ENCODE measurements at places on chromosomes 5 and 9. TPM values are rescaled to one million over a fixed set of nuclear protein-coding genes. Genes with fewer than 3 reads are reported as not detected.

The WWC1 gene
- 95.2 TPM for total RNA-seq

The OR1Q1 gene
- total RNA-seq: not detected

DNA sequence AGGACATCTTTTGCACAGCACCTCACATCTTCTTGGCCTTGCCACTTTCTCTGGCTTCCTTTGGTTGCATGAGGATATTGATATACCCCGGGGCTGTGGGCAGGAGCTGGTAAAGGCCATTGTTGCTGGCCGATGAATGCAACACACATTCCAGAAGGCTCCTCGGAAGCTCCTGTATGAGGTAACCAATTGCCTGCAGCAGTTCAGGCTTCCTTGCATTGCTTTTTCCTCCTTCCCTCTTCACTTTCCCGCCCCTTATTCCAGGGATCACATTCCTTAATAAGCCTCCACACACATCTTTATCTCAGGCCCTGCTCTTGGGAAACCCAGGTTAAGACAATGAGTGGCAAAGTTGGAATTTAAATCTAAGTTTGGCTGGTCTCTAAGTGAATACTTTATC, 505.4 kb upstream of the CLINT1 start:
- no peak for DNase-seq

The TMEM171 gene
- total RNA-seq: 2.4 TPM

GRCh38 chr9:26548781-26549290, 343.8 kb downstream of the CAAP1 start:
- no peak for DNase-seq

The CDC26 gene
- total RNA-seq: 26.6 TPM

GRCh38 chr9:114516913-114517312, 11.6 kb upstream of the WHRN start:
- DNase-seq: no peak

- no peak for DNase-seq
Measured at GRCh38 chr5:15483351-15484097, 16.5 kb upstream of the FBXL7 start.

GRCh38 chr5:64979531-64979930, 210.8 kb downstream of the CWC27 start:
- DNase-seq: no peak

DNA sequence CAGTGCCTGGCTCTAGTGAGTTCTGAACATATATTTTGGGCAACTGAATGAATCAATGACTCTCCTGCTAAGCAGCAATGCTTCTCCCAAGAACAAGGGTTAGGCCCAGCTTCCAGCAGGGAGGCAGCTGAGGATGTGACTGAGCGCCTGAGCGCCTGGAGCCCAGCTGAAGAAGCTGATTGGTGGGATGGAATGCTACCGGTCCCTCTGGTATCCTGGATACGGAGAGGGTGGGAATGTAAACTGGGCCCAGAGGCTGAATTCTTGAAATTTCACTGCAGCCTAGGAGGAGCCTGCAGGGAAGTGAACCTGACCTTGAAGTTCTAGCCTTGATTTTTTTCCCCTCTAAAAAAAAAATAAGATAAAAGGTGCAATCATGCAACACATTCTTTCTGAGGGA, 43.2 kb downstream of the WWC1 start:
- DNase-seq: no peak

- no peak for DNase-seq
Measured at GRCh38 chr5:124901081-124901480, 154.6 kb upstream of the ZNF608 start.

- DNase-seq: no peak
Measured at GRCh38 chr5:95057615-95058014, 227.3 kb downstream of the MCTP1 start.

GRCh38 chr9:126157423-126157822, 169.2 kb upstream of the MVB12B start:
- DNase-seq: no peak

The TXNDC8 gene
- total RNA-seq: not detected

The FAM78A gene
- total RNA-seq: 3.3 TPM

DNA sequence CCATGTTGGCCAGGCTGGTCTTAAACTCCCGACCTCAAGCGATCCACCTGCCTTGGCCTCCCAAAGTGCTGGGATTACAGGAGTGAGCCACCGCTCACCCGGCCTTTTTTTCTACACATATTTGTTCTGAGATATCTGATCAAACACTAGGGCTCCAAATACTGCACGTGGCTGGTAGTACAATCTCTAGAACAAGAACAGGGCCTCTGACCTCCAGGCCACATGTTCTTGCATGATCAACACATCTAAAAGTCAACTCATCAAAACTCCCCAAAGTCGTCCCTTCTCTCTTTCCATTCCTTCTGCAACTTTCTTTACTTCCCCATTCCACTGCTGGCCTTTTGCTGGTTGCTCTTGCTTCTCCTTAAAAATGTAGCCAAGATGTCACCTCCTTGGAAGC, 113.3 kb upstream of the LHFPL2 start:
- no peak for DNase-seq

DNA sequence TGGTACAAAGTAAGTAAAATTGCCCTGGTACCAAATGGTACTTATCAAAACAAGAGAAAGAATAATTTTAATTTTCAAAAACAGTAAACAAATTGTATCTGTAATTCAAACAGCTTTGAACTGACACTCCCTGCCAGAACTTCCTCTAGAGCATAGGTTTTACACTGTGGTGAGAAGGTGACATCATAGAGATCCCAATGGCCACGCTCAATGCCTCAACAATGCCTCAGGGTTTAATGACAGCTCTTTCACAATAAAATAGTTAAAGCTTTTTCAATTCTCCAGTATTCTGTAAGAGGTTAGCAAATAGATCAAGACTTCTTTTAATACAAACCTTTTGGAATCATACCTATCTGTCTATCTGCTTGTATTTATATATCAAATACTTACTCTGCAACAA, 437.1 kb downstream of the PRR16 start:
- DNase-seq: no peak

DNA sequence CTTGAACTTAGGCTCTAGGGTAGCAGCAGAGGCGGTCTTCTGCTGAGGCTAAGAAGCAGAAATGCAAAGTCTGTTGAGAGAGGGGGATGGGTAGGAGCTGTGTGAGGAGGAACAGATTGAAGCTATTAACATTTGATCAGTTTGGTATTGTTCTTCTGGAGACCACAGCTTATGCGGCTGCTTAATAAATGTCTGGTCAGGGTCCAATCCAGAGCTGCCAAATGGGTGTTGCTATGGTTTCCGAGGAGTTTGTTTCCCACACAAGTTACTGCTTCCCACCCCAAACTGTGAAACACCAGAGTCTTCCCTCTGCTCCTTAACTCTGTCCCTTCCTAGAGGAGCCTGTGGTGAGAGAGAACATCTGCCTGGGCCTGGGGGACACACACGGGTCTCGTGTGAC, 142.2 kb upstream of the KLF4 start:
- no peak for DNase-seq

DNA sequence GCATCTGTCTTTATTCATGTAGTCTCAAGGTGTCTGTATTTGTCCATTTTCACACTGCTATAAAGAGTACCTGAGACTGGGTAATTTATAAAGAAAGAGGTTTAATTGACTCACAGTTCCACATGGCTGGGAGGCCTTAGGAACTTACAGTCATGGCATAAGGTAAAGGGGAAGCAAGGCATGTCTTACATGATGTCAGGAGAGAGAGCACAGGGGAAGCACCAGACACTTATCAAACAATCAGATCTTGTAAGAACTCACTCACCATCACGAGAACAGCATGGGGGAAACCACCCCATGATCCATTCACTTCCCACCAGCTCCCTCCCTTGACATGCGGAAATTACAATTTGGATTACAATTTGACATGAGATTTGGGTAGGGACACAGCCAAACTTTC, 44.2 kb downstream of the NLN start:
- no peak for DNase-seq

DNA sequence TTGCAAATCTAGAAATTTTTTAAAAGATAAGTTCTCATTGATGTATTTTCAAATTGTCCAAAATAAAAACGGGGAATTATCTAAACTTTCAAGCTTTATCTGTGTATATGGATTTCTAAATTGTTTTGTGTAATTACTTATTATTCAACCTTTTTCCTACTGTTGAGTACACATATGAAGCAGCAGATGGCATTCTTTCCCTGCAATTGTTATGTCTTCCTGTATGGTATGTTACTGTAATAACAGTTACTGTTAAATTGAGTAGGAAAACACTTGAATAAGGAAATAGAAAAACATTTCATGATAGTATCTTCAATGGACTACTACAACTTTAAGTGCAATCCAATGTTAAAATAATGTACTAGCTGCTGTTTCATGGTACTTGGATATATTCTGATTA, 124.8 kb downstream of the RANBP17 start:
- no peak for DNase-seq

DNA sequence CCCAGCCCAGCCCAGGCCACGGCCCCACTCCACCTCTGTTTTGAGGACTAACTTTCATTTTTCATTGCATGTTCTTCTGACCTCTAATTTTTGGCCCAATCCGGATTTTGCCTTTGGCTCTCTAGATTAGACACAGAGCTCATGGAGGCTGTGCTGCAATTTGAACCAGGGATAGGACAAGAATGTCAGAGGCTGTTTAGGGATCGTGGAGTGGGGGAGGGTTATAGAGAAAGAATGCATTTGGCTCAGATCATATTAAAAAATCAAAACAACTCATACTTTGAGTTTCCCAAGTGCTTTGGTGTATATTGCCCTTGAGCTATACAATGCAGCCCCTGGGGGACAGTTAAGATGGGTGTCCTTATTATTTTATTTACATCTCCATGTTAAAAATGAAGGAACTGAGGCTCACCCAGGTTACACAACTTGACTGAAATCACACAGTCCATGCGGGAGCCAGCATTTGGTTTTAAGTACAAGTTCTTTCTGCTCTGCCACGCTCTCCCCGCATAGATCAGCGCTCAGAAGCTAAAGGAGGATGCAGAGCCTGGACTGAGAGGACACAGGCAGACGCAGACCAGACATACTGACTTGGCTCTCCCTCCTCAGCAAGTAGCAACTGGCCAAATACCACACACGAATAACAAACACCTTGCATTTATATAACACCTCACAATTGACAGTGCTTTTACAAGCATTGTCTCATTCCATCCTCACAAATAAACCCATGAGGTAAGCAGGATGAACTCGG, 126.4 kb upstream of the RAI14 start:
- DNase-seq: no peak

- DNase-seq: no peak
Measured at GRCh38 chr9:106726070-106726815, 136.7 kb upstream of the ZNF462 start.

The CCDC107 gene
- total RNA-seq: 22.4 TPM

The SLC6A19 gene
- not detected for total RNA-seq
